Activated CD4-positive, CD25-positive, alpha-beta regulatory T cell treated with anti-CD3 and anti-CD28 coated beads, Interleukin-2, amount 50 U/mL, for 24 hours (primary cell): ENCODE measurements at places on chromosomes 2 and 18.

DNA sequence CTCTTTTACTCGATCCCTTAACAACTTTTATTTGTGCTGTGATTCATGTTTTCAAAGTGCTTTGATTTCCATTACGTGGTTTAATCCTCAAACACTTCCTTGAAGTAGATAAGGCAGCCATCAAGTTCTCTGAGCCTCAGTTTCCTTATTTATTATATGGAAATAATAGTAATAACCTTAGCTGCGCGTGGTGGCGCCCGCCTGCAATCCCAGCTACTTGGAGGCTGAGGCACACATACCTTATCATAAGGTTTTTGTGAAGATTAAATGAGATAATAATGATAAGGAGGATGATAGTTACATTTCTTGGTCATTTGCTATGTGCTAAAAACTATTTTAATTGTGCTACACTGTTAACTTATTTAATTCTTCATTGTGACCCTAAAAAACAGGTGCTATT, 305.7 kb downstream of the NRXN1 start:
- no peak for ATAC-seq

- ATAC-seq, result no peak
Observed at GRCh38 chr18:47595831-47596501, 334.5 kb downstream of the SMAD2 start.

- ATAC-seq, result no peak
Observed at GRCh38 chr2:143345887-143346787, 216.9 kb downstream of the ARHGAP15 start.

- no peak for ATAC-seq
Observed at GRCh38 chr18:76319366-76319765, 175.7 kb downstream of the ZNF516 start.

GRCh38 chr2:172777431-172777830, 41.8 kb downstream of the RAPGEF4 start:
- no peak for ATAC-seq

DNA sequence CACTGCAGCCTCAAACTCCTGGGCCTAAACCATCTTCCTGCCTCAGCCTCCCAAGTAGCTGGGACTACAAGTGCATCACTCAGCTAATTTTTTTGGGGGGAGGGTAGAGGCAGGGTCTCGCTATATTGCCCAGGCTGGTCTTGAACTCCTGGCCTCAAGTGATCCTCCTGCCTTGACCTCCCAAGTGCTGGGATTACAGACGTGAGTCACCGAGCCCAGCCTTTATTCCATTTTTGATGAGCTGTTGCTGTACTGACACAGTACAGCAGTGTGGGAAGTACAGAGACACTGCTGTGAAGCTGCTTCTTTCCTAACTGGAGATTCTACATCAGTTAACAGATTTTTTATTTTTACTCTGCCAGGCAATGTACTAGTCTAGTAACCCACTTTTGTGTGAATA, 18.8 kb downstream of the PTRHD1 start:
- no peak for ATAC-seq

- ATAC-seq, result no peak
Observed at GRCh38 chr2:176555781-176556180, 286.5 kb downstream of the MTX2 start.

GRCh38 chr18:6921571-6921970, 192.1 kb downstream of the ARHGAP28 start:
- ATAC-seq, result no peak

DNA sequence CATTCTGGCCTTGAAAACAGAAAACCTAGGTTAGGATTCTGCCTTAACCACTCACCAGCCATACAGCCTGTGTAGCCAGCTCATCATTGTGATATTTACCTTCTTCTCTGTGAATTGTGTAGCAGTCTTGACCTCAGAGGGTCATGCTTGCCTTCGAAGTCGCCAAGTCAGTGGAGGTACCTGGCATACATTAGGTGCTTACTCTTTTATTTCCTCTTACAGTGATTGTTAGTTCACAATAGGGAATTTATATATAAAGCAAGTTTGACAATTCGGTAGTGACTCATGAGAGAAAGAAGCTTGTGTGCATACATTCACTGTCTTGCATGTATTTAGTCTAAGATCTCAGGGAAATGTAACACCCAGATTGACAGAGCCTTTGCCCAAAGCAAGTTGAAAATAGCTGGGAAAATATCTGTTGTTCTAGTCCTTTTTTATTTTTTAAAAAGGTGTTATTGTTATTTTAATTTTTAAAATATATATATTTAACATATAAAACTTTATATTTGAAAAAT, 290.6 kb downstream of the PTGR3 start:
- ATAC-seq, result no peak

- no peak for ATAC-seq
Observed at GRCh38 chr2:100767224-100767653, 52.7 kb upstream of the NPAS2 start.

DNA sequence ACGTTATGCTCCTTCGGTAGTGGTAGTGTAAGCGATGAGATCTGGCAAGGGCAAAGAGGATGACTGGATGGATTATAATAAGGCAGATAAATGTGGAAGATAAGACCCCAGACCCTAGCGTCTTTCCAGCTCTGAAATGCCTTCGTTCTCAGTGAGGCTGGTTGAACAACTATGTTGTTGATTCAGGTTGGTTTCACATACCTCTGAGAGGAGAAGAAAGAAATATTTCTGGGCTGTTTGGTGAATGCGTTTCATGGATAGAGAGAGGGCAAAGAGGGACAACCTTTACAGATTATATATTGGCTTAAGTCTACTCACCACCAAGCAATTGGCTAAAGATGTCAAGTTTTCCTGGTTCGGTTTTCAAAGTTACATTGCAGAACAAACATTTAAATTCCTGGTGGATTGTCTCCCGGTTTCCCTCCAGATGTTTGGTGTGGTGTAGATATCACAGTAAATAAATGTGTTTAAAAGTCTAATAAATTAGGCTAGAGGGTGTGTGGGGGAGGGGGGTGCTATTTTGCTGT, 190.1 kb upstream of the GLI2 start:
- ATAC-seq, result no peak

DNA sequence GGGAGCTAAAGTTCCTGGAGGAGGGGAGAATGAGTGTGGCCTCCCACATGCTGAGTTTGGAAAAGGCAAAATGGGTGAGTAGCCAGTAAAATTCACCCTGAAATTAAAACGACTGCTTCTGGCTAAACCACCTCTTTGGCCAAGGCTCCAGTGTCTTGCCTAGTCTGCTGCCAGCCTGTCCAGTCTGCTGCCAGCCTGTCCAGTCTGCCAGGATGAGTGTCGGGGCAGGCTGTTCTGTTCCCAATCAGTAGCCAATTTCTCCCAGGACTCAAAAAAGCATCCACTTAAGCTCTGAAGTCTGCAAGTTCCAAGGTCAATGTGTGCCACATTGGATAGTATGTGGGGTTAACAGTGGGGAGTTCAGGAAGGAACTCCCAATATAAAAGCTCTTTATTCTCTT, 134.6 kb upstream of the KLHL29 start:
- ATAC-seq, result no peak

DNA sequence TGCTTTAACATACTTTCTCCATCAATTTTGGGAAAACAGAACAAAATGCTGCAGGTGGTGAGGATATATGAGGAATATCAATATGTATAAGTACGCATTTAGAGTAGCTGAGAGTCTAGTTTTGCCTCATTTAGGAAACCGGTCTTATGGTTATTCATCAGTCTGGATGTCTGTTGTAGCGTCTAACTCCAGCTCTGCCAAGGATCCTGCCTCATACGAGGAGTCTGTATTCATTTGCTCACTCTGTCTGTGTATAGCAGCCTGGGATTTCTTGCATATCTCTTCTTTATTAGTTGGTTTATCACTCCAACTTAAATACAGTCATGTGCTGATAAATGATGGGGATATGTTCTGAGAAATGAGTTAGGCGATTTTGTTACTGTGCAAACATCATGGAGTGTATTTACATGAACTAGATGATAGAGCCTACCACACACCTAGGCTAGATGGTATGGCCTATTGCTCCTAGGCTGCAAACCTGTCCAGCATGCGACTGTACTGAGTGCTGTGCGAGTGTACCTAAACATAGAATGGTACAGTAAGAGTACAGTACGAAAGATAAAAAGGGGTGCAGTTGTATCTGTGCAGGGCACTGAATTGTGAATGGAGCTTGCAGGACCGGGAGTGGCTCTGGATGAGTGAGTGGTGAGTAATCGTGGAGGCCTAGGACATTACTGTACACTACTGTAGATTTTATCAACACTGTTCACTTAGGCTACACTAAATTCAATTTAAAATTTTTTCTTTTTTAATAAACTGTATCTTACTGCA, 148.1 kb downstream of the ZNF407 start:
- ATAC-seq, result peak; percentile 27

DNA sequence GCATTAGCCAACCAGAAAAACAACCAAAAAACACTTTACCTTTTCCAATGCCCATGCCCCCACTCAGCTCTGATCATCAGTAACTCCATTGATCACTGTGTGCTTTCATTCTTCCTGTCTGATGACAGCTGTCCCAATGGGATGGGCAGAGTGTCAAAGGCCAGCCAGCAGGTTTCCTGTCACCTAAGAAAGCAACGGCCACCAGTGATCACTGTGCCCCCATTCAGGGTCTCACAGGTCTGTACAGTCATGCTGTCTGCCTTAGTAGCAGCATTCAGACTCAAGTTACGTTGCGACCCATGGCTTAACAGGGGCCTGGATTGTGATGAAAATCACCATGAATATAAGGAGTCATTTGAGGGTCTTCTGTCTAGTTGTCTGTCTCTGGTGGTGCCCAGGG, 184.5 kb downstream of the MGAT5 start:
- ATAC-seq, result no peak

DNA sequence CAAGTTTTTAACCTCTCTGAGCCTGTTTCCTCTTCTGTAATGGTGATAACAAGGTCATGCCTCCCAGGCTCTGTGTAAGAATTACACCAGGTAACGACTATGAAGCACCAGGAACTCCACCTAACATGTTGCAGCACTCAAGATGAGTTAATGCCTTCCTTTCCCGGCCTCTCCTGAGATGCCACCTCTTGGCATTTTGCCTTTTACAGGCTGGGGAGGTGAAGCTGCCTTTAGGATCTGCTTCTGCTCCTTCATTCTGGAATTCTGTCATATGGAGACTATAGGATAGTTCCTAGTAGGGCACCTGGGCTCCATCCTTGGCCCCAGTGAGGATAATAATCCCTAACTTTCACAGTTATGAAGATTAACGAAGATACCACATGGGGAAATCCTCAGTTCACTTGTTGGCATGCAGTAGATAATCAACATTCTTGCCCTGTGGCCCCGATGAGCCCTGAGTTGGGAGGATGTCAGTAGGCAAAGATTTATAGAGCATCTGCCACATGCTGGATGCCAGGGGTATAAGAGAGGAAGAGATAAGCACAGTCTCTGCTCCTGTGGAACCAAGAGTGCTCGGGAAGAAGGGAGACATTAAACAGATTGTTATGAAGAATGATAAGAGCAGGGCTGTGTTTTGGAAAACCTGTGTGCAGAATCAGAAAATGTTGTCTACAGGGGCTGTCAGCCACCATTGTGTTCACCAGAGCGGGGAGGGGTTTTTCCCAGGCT, 43.9 kb upstream of the KCNF1 start:
- no peak for ATAC-seq

DNA sequence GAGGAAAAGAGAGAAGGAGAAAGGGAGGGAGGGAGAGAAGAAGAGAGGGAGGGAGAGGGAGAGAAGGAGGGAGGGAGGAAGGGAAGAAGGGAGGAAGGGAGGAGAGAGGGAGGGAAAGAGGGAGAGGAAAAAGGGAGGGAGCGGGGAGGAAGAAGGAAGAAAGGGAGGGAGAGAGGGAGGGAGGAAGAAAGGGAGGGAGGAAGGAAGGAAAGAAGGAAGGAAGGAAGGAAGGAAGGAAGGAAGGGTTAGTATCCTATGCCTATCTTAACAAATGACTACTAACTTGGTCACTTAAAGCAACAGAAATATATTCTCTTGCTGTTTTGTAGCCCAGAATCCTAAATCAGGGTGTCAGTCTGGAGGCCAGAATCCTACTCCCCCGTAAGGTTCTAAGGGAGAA, 52.1 kb downstream of the CMPK2 start:
- no peak for ATAC-seq

DNA sequence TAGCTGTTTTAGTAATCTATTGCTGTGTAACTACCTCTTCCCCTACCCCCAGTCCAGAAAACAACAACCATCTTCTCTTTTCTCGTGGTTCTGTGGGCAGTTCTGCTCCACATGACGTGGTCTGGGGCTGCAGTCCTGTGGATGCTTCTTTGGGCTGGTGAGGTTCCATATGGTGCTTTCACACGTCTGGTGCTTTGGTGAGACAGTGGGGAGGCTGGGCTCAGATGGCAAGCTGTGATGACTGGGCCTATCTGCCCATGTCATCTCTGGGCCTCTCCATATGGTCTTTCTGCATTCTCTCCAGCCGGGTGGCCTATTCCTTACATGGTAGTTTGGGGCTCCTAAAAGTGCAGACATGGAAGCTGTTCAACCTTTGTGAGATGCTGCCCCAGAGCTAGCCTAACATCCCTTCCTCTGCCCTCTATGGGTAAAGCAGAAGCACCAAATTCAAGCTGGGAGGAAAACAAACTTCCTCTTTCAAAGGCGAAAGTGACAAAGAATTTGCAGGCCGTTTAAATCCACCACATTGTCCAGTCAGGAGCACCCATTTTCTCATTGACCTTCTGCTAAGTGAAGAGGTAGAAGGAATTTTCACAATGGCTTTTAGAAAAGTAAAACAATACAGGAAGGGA, 68.3 kb upstream of the IL1R1 start:
- ATAC-seq, result no peak

GRCh38 chr2:124254621-124255020, 229.5 kb downstream of the CNTNAP5 start:
- no peak for ATAC-seq

GRCh38 chr2:121617042-121617599, 32.1 kb downstream of the CLASP1 start:
- ATAC-seq, result no peak

- ATAC-seq, result no peak
Observed at GRCh38 chr2:199797431-199798403, 53.3 kb downstream of the FTCDNL1 start.

GRCh38 chr2:213545964-213546475, 261.8 kb downstream of the SPAG16 start:
- ATAC-seq, result no peak

GRCh38 chr2:134640494-134640893, 78.3 kb downstream of the TMEM163 start:
- no peak for ATAC-seq

- ATAC-seq, result no peak
Observed at GRCh38 chr2:66121946-66122345, 313.0 kb upstream of the MEIS1 start.
